Stimulated activated memory B cell treated with anti-CD40 and anti-IgM and Interleukin-4, amounts not matched to agents 10 μg/mL and 1 μg/mL and 100 μg/mL, for 72 hours (primary cell): ENCODE measurements at places on chromosomes 16 and 17.

DNA sequence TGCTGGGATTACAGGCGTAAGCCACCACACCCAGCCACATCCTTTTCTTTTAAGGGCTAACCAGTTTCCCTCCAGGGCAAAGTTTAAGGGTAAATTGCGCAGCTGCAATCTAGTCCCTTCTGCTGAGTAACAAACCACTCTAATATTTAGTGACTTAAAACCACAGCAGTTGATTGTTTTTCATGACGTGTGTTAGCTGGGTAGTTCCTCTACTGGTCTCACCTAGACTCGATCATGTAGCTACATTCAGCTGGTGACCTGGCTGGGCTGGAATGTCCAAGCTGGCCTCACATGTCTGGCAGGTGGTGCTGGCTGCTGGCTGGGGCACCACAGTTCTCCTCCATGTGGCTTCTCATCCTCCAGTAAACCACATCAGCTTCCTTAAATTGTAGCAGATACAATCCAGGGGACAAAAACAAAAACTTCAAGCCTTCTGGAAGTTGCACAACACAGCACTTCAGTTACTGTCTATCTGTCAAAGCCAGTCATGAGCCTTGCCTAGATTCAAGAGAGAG lies 75.5 kb downstream of the GPRC5B start:
- ATAC-seq: no peak

GRCh38 chr16:49484451-49484849 lies 110.8 kb downstream of the C16orf78 start:
- ATAC-seq: peak; percentile 62

- peak; percentile 3 for ATAC-seq
Observed at GRCh38 chr17:36198831-36199465, 2.4 kb upstream of the CCL3L1 start.

- ATAC-seq: peak; percentile 35
Observed at GRCh38 chr16:85652431-85653221, 36.1 kb downstream of the GINS2 start.

DNA sequence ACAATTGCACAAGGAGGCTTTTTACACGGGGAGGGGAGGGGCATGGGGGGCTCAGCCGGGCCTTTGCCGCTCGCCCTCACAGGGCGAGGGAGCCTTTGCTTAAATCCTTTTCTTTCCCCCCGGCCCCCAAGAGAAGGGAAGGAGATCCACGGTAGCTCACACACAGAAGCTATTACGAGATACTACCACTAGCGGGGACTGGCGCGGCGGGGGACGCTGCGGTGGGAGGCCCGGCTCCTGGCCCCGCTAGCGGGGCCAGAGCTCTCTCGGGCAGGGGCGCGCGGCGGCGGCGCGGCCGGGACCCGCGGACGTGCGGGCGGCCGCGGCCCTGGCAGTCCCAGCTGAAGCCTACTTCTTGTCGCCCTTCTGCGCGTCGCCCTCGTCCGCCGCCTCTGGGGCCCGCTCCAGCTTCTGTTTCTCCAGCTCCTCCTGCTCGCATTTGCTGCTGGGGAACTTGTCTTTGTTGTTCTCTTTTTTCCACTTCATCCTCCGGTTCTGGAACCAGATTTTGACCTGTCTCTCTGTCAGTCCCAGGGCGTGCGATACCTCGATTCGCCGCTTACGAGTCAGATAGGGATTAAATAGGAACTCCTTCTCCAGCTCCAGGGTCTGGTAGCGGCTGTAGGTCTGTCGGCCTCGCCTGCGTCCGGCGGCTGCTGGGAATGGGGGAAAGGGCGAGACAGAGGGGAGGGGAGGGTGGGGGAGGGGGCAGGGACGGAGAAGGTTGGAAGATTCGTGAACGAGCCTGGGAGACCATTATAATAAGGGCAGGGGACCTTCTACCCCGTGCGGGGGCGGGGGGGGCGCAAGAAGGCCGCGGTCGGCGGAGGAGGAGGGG lies 2.0 kb downstream of the HOXB8 start:
- ATAC-seq: no peak

DNA sequence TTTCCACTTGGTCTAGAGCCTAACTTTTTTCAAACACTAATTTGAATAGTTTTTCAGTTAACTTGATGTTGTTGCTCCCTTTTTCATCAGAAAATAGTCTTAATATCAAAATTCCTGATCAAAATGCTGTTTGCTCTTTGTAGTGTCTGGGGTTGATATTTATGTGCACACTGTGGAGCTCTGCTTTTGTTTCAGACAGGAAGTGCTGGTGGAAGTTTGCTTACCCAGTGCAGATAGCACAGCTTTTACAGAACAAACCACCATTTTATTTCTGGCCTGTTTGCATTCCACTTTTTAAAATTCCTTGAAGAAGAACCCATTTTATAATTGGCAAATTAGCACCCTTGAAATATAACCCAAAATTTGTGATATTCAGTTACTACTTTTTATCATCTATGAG lies 125.4 kb downstream of the MRTFB start:
- ATAC-seq: no peak

- ATAC-seq: no peak
Observed at GRCh38 chr16:84341528-84342295, 26.6 kb upstream of the ATP2C2 start.

- ATAC-seq: no peak
Observed at GRCh38 chr16:27444015-27444414, 42.0 kb downstream of the IL21R start.
